Stimulated activated CD8-positive, alpha-beta memory T cell treated with anti-CD3 and anti-CD28 coated beads, Interleukin-12 subunit alpha, Interleukin-12 subunit beta, amount 100 ng/mL, for 1 hour (primary cell): ENCODE measurements at places on chromosomes 11 and 22.

DNA sequence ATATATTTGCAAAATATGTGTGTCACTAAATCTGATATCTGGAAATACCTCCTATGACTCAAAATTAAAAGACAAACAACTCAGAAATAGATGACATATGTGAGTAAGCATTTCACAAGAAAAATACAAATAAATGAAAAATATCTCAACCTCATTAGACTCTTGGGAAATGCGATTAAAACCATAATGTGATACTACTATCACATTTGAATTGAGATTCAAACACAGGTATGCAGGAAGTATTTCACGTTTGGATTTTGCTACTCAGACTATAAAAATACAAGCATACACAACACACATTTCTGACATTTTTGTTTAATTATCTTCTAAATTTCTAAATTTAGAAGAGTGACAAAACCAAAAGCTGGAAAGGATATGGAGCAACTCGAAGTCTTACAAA lies 811.9 kb upstream of the LRRC4C start:
- DNase-seq = no peak

GRCh38 chr11:94199136-94200130 lies 70.8 kb downstream of the PANX1 start:
- DNase-seq = no peak

GRCh38 chr11:64619811-64620380 lies 28.9 kb downstream of the SLC22A12 start:
- no peak for DNase-seq

GRCh38 chr22:28750471-28750881 lies 8.6 kb downstream of the HSCB start:
- DNase-seq = no peak

GRCh38 chr22:27242917-27243589 lies 558.5 kb downstream of the MN1 start:
- no peak for DNase-seq

GRCh38 chr11:102367364-102367763 lies 20.4 kb downstream of the BIRC2 start:
- DNase-seq = no peak

- DNase-seq = no peak
These were observed 1.7 kb downstream of the EP300 start for GRCh38 chr22:41094041-41094593.

DNA sequence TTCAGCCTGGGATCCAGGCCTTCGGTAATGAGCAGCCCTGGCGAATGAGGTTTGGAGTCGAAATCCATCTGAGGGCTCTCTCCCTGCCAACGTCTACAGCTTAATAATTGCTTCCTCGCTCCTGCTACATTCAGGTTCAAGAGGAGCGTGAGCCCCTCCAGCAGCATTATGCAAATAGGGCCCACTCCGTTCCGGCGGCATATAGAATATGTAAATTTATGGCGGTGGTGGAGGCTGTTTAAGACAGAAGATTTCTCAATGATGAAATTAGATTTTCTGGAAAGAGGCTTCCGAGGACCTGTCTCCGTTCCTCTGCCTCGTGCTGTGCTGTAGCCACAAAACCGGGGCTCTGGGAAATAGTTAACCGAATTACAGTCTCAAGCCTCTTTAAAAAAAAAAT lies 402.8 kb downstream of the MIAT start:
- no peak for DNase-seq
